ENCODE measurements at places on chromosomes 12 and 14. TPM values are rescaled to one million over a fixed set of nuclear protein-coding genes. Genes with fewer than 3 reads are reported as not detected.

The IGFBP6 gene
- total RNA-seq: 47.7 TPM

The SOAT2 gene
- total RNA-seq: not detected

The TAS2R50 gene
- 6.2 TPM for total RNA-seq

The PLA2G1B gene
- total RNA-seq: not detected

The P2RX7 gene
- 0.17 TPM for total RNA-seq

The TAS2R7 gene
- total RNA-seq: 0.33 TPM

The PTPN6 gene
- 27.0 TPM for total RNA-seq

The FGD4 gene
- 35.3 TPM for total RNA-seq

The SSTR1 gene
- total RNA-seq: under 0.01 TPM

The GDF3 gene
- not detected for total RNA-seq

The NEMP1 gene
- 21.1 TPM for total RNA-seq

The NOPCHAP1 gene
- 5.2 TPM for total RNA-seq

The TAS2R42 gene
- not detected for total RNA-seq

The CDCA4 gene
- 38.2 TPM for total RNA-seq

The PPP1R36 gene
- total RNA-seq: 0.51 TPM

The LMNTD1 gene
- total RNA-seq: 1.2 TPM

The RASSF3 gene
- 24.3 TPM for total RNA-seq

The INHBE gene
- 0.27 TPM for total RNA-seq

The TAS2R9 gene
- total RNA-seq: not detected

The CARMIL3 gene
- 0.31 TPM for total RNA-seq

The GRIP1 gene
- 29.3 TPM for total RNA-seq

The SPTLC2 gene
- 47.2 TPM for total RNA-seq

The ACOT6 gene
- not detected for total RNA-seq

The JAG2 gene
- total RNA-seq: 124 TPM

The VPS29 gene
- 56.3 TPM for total RNA-seq

The PZP gene
- total RNA-seq: not detected

The SPX gene
- 0.50 TPM for total RNA-seq

The SERPINA3 gene
- total RNA-seq: 5.2 TPM

The HOXC5 gene
- total RNA-seq: 0.67 TPM

The TCL1A gene
- not detected for total RNA-seq

The KRT80 gene
- 2.7 TPM for total RNA-seq

The AICDA gene
- not detected for total RNA-seq

The RBP5 gene
- total RNA-seq: not detected

The PPM1H gene
- 0.78 TPM for total RNA-seq

The SIX6 gene
- not detected for total RNA-seq

The SMCO2 gene
- total RNA-seq: 0.28 TPM

The SLC8A3 gene
- not detected for total RNA-seq

The MIPOL1 gene
- total RNA-seq: 11.2 TPM

The BHLHE41 gene
- total RNA-seq: 18.1 TPM

The SIRT4 gene
- total RNA-seq: 0.42 TPM

The KRT75 gene
- 3.2 TPM for total RNA-seq
